ENCODE measurements at places on chromosomes 4 and X.
A peak's percentile ranks its signal among the peaks of the same experiment; 100 is the strongest.

GRCh38 chr4:92339676-92340075, 35.9 kb downstream of the GRID2 start:
- DNase-seq = peak; percentile 68

DNA sequence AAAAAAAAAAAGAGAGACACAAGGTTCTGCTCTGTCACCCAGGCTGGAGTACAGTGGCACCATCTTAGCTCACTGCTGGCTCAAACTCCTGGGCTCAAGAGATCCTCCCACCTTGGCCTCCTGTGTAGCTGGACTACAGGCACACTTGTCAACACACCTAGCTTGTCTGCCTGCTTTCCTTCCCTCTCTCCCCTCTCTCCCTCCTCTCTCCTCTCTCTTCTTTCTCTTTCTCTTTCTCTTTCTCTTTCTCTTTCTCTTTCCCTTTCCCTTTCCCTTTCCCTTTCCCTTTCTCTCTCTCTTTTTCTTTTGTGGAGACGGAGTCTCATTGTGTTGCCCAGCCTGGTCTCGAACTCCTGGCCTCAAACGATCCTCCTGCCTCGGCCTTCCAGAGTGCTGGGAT, 132.1 kb downstream of the DIPK2B start:
- no peak for DNase-seq

DNA sequence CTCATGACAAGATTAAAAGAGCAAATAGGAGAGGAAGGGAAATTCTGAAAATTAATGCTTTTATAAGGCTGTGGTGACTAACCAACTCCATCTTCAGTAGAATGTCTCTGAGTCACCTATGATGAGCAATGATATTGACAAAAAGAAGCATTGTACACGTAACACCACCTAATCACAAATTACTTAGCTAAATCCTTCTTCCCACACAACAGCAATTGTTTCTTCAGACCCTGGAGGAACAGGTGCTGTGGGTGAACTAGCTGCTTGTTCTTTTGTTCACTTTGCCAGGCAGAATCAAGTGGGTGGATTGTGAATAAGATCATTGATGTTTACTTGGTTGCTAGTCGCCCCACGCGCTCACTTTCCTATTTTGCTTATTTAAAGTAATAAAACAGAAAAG, 315.5 kb downstream of the CAMK2D start:
- peak; percentile 67 for DNase-seq

DNA sequence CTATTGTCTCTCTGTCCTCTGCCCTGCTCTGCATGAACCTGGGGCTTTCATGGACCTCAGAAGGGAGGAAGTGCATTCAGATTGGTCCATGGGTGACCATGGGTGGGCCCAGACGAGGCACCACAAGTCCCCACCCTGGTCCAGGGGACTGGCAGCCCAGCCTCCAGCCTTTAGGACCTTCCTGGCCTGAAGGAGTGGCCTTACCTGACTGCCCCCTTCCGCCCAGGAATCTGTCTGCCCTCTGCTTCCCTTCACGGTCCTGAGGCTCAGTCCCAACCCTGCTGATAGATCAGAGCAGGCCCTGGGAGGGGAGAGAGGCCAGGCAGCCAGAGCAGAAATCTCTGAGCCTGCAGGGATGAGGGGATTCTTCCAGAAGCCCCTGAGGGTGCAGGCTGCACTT, 455.4 kb downstream of the PCDH18 start:
- no peak for DNase-seq

DNA sequence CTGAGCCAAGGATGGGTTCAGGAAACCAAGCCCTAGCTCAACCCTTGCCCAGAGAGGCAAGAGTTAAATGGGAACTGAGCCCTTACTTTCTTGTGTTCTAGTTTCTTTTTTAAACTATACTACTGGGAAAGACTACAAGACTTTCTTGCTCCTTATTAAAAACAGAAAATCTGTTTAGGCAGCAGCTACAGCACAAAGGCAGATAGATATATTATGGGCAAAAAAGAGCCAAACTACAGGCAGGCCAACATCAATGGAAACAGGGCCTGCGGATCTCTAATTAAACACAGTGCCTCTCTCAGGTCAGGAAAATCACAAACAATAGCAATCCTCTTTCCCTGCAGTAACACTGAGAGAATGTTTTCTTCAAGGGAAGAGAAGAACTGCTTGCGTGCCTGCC, 226.0 kb downstream of the LDB2 start:
- no peak for DNase-seq

DNA sequence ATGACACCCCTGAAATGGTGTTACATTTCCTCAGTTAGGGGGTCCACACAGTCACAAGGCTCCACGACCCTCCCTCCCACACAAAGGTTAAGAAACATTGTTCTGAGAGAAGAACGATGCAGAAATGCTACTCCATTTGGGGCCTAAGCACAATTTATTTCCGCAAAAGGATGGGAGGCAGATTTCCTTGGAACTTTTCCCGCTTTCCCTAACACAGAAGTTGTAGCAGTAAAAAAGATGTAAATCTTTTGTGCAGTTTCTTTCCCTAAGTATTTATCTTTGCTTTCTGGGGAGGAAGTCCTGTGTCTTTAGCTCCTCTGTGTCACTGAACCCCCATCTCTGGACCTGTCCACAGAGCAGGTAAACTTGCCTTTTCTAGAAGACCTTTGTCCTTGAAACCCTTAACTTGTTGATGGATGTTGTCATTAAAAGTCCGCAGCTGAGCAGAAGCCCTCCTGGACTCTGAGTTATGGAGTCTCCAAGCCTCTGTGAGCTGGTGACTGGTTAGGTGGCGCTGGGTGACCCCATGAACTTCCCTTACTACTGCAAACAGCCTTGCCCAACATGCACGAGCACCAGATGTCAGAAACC, 67.2 kb upstream of the SHISA3 start:
- DNase-seq = no peak

GRCh38 chr4:53012738-53013137, 150.6 kb downstream of the RASL11B start:
- DNase-seq = no peak

- DNase-seq = no peak
These were observed 27.5 kb downstream of the POU3F4 start for GRCh38 chrX:83535417-83536196.

GRCh38 chr4:173590697-173591096, 60.7 kb upstream of the HAND2 start:
- no peak for DNase-seq

GRCh38 chr4:53855581-53856250, 208.7 kb downstream of the CHIC2 start:
- DNase-seq = peak; percentile 66

- no peak for DNase-seq
These were observed 104.7 kb downstream of the CNOT6L start for GRCh38 chr4:77714514-77714913.

DNA sequence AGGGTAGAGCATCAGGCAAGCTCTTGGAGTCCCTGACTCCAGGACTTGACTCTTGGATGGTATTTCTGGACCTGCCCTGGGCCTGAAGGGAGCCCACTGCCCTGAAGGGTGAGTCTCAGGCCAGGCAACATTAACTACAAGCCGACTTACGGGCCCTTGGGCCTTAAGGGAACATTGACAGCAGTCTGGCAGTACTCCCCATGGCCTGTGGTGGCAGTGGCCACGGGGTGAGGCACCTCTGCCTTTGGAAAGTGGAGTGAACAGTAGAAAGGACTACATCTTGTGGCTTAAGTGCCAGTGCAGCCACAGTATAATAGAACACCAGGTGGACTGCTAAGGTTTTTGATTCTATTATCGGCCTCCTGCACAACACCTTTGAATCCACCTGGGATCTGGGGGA, 36.3 kb downstream of the SH3BGRL start:
- DNase-seq = no peak

DNA sequence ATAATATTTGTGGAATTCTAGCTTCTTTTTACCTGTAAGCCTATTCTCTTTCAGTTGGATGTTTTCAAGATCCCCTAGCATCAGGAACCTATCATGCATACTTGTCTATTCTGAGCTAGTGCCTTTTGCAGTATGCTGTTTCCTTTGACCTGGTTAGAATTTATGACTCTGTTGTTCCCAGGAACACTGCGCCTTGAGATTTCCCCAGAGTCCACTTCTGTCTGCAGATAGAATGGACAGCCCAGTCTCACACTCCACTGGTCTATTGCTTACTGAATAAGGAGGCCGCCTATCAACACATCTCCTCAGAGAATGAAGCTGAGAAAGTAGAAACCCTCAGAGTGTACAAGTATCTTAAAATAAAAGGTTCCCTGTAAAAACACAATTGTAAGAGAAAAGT, 465.1 kb upstream of the GALNTL6 start:
- DNase-seq = no peak

GRCh38 chr4:98508829-98509598, 149.4 kb downstream of the TSPAN5 start:
- DNase-seq = no peak
